ENCODE measurements at places on chromosomes 1 and 21. TPM values are rescaled to one million over a fixed set of nuclear protein-coding genes. Genes with fewer than 3 reads are reported as not detected.

DNA sequence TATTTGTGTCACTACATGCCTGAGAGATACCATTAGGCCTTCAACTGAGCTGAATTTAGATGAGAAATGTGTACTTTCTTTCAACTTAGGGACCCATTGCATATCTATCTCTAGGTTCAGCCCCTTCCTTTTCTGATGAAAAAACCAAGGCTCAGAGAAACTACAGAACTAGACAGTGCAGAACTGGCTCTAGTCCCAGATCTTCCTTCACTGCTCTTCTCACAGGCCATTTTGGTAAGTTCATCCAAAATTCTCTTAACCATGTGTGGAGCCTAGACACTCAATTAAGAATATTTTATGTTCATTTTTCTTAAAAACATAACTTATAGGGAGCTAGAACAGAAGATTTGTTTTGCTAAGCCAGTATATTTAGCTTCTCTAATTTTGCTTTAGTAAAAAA lies 128.9 kb downstream of the ASTN1 start:
- no peak for DNase-seq

GRCh38 chr1:199612976-199613774 lies 414.3 kb upstream of the NR5A2 start:
- DNase-seq: no peak

GRCh38 chr1:72357411-72357810 lies 75.1 kb upstream of the NEGR1 start:
- no peak for DNase-seq

GRCh38 chr1:213724640-213725536 lies 262.9 kb upstream of the PROX1 start:
- no peak for DNase-seq

GRCh38 chr1:108557296-108557695 lies 2.6 kb upstream of the EEIG2 start:
- DNase-seq: no peak

- DNase-seq: no peak
These were observed 652.5 kb downstream of the AMY1C start for GRCh38 chr1:104402178-104402577.

DNA sequence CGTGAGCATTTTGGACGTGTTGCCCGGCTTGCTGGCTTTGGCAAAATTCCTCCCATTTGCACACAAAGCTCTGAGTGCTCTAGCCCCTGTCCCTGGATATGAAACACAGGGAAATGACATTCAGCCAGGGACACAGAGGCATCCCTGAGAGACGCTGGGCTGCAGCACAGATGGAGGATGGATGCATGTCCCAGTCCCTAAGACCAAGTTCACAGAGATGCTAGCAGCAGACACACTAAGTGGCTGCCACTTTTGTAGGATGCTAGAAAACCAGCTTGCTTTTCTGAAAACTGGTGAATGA lies 12.5 kb downstream of the ACTRT2 start:
- no peak for DNase-seq

GRCh38 chr1:18974606-18975005 lies 18.1 kb upstream of the IFFO2 start:
- no peak for DNase-seq

- DNase-seq: no peak
These were observed 315.0 kb downstream of the PTPRU start for GRCh38 chr1:29551123-29551936.

GRCh38 chr1:47724432-47724999 lies 272.7 kb downstream of the TRABD2B start:
- no peak for DNase-seq

GRCh38 chr1:189606795-189607476 lies 870.7 kb downstream of the BRINP3 start:
- no peak for DNase-seq

DNA sequence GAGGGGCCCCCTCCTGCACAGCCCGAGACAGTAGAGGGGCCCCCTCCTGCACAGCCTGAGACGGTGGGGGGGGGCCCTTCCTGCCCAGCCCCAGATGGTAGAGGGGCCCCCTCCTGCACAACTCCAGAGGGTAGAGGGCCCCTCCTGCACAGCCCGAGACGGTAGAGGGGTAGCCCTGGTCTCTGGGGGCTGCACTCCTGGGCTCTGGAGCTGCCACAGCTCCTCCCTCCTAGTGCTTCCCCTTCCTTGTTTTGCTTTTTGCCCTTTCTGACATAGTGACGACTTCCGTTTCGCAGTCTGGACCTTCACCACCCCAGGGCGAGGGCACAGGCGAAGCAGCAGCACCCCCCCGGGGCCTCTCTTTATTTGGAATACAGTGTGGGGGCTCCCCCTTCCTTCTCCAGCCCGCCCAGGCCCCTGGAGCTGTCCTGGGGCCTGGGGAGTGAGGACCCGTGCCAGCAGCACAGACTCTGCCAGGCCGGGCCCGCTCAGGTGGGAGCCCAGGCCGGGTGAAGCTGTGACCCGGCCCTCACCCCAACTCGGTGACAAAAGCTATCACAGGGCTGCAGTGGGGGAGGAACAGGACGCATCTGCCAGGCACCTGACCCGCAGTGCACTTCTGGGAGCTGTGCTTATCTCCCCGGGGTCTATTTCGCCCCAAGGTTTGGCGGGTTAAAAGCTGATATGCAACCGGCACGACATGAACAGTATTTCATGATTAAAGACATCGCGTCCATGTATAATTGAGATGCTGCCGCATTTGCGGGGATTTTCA lies 1.1 kb upstream of the PRXL2B start:
- peak; percentile 59 for DNase-seq

Gene FLG2
- total RNA-seq: not detected

Data from activated naive CD4-positive, alpha-beta T cell treated with anti-CD3 and anti-CD28 coated beads, Interleukin-2, amount 50 U/mL, for 72 hours (primary cell).